Foreskin fibroblast (primary cell): ENCODE measurements at places on chromosomes 5 and 9.

DNA sequence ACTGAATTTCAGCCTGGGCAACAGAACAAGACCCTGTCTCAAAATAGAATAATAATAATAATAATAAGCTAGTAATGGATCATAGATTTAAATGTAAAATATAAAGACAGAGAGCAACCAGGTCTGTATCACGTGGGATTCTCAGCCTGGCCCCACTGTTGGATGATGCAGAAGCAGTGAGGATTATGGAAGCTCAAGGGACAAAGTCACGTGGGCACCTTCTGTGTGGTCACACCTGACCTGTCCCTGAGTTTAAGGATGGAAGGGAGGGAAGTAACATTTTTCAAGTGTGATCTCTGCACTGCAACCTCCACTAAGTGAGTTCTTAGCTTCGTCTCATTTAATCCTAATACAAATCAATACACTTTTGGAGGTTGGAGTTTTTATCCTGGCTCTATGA is 212.5 kb upstream of the IER5L start:
- no peak for DNase-seq

DNA sequence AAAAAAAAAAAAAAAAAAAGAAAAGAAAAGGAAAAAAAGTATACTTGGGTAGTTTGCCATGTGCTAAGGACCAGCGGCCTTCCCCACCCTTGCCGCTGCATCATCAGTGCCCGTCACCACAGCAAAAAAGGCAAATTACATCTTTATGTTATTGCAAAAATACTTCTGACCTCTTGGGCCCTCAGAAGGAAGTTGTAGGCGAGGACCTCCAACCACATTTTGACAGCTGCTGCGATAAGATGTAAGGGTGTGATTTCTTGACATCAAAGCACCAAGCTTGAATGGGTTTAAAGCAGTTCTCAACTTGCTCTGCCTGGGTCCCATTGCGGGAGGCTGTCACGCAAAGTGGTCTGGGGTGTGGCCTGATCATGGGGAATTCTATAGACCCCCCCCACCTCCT is 39.2 kb downstream of the DMRT1 start:
- DNase-seq, result no peak

DNA sequence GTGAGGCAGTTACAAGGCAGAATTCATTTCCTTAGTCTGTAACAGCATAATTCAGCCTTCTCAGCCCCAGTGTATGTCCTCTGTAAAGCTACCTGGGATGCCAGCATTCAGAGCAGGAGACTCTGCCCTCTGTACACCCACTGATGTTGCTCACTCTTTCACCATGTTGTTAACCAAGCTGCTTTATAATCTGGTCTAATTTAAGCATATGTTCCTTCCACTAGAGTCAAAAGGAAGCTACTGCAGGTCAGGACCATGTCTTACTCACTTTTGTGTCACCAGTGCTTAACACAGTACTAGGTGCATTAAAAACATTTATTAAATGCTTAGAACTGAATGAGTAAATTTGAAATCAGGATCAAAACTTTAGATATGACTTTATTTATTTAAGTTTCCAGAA is 185.6 kb downstream of the FBXL17 start:
- peak; percentile 17 for DNase-seq

DNA sequence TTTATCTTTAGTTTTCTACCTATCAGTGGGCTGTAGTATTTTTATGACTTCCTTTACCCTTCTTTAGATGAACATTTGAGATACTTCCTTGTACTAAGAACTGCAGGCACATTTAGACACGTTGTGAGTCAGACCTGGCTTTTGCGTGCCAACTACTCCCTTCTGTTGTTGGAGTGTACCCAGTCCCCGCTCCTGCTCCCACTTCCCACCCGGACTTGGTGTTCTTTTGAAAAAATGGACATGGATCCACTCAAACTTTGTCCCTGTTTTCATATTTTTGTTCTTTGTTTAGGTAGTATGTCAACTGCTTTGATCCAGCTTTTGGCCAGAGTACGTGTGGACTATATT is 60.7 kb downstream of the PARP8 start:
- no peak for DNase-seq

- DNase-seq, result peak; percentile 51
Measured at GRCh38 chr5:83919071-83920041, 198.7 kb upstream of the HAPLN1 start.

- peak; percentile 15 for DNase-seq
Measured at GRCh38 chr5:170631466-170632195, 127.8 kb downstream of the KCNIP1 start.

DNA sequence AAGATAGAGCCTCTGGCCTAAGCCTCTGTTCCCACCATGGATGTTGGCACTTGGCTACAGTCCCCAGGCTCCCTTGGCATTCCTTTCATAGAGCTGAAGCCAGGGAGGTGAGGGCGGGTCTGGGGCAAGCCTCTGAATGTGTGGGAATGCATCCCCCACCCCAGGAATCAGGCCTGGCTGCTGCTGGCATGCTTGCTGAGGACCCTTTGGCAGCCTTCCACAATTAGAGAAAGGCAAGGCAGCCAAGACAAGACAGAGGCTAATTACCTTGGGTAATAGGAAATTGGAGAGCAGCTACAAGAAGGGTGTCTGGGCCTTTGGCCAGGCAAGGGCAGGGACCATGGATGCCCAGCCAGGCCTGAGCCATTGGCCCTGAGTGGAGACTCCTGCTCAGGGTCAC is 204.4 kb upstream of the TRIM32 start:
- DNase-seq, result no peak
